ENCODE measurements at places on chromosomes 2 and 18. TPM values are rescaled to one million over a fixed set of nuclear protein-coding genes. Genes with fewer than 3 reads are reported as not detected.

Gene HES6
- 8.0 TPM for total RNA-seq

Gene GRB14
- total RNA-seq, result not detected

Gene CLHC1
- 14.6 TPM for total RNA-seq

Gene GALNT13
- total RNA-seq, result 0.18 TPM

Gene SLC23A3
- 2.1 TPM for total RNA-seq

Gene GPR45
- total RNA-seq, result not detected

Gene FSIP2
- total RNA-seq, result 0.05 TPM

Gene TOGARAM2
- total RNA-seq, result 6.3 TPM

Gene C18orf54
- 8.9 TPM for total RNA-seq

Gene DSC2
- not detected for total RNA-seq

Gene TLX2
- total RNA-seq, result 1.1 TPM

Gene FEV
- not detected for total RNA-seq

Gene ERMN
- total RNA-seq, result 3.7 TPM

Gene CHMP3
- total RNA-seq, result 46.0 TPM

Gene RBKS
- total RNA-seq, result 0.86 TPM

Gene DNAH7
- total RNA-seq, result not detected

Gene SERPINB7
- total RNA-seq, result not detected

Gene ARPC2
- 788 TPM for total RNA-seq

Gene PSD4
- total RNA-seq, result 302 TPM

Gene NGEF
- total RNA-seq, result not detected

Gene ELOA2
- total RNA-seq, result not detected

Gene LOXHD1
- total RNA-seq, result not detected

Gene GAL3ST2
- total RNA-seq, result 0.23 TPM

Gene MRPL33
- total RNA-seq, result 43.1 TPM

Gene TTC21B
- 18.6 TPM for total RNA-seq

Gene ACMSD
- total RNA-seq, result not detected

Gene SCG2
- not detected for total RNA-seq

Gene LYPD1
- total RNA-seq, result not detected

Gene SCYGR4
- not detected for total RNA-seq
